Activated T-helper 1 cell treated with anti-CD3 and anti-CD28 coated beads, Interleukin-12 subunit alpha, Interleukin-12 subunit beta, Interleukin-2, Interleukin-4 antibody, amounts not matched to agents 30 ng/mL and 10 ng/mL and 1 ng/mL, durations not matched to agents 14 hours and 24 hours and 36 hours (primary cell): ENCODE measurements at places on chromosomes 16 and 17. TPM values are rescaled to one million over a fixed set of nuclear protein-coding genes. Genes with fewer than 3 reads are reported as not detected.

The CDR2L gene
- 1.1 and 1.3 TPM in 2 replicates for total RNA-seq

DNA sequence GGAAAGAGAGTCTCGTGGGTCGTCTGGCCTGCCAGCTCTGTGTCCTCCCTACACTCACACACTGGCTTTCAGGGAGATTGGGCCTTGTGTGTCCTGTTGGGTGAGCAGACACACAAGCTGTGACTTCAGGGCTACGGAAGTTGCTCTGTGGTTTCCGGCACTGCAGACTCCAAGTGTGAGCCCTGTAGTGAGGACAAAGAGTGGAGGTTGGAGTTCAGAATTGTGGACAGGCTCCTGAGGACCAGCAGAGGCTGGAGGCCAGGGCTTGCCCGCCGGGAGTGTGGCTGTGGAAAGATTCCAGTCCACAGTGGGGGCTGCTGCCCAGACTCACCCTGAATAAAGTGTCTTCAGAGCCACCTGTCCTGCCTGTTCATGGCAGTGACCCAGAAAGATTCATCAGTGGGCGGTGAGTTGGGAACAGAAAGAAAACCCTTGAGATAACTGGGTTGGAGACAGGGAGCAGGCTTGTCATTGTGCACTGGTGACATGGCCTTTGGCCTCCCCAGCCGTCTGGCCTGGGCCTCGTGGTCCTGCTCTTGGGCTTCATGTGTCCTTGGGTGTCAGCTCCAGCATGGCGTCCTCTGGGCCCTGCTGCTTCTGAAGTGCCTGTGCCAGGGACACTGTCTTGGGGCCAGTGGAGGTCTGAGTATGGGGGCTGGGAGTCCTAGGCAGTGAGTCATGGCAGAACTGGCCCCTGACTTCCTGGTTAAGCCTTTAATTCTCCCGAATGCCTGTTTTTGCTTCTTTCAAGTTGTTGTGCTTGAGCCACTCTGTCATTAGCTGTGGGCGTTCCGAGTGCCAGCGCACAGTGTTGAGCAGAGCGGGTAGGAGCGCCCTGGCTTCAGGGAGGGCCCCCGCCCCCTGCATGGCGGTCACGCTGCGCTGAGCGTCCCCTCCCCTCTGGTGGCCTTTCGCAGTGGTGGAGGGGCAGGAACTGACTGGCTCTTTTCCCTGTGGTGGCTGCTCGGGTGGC, 19.9 kb upstream of the ZNF750 start:
- H3K4me1 ChIP-seq, result peaks cover 62% of the 10 kb centered on the region
- peak overlapping the region; percentile 89 for H3K4me3 ChIP-seq
- DNase-seq, result peak; percentile 46
- H3K27me3 ChIP-seq, result no peaks in the 10 kb centered on the region

GRCh38 chr17:17549732-17550366, 41.7 kb downstream of the PEMT start:
- H3K27ac ChIP-seq, result no peak overlapping the region
- H3K4me1 ChIP-seq, result no peaks in the 10 kb centered on the region
- no peak overlapping the region for H3K4me3 ChIP-seq
- no peak for DNase-seq

The OR2C1 gene
- not detected in 2 replicates for total RNA-seq

The SDK2 gene
- total RNA-seq, result 0.27 and 0.44 TPM in 2 replicates

DNA sequence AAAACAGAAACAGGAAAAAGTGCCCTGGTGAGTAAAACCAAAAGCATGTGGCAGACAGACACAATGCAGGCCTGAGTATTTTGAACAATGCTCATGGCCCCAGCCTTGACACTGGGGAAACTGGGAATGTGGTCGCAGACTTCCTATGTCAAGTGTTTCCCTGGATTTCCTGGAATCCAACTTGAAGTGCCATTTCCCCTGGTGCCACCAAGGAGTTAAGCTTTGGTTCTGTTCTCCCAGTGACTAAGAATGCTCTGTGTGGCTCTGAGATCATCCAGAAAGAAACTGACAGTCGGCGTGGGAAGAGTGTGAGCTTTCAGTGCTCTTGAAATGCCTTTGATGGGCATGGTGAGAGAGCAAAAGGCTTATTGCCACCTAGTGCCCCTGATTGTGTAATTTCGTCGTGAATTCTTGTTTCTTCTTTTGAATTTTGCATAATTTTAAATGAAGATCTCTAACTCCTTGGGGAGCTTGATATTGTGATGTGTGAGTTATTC, 96.0 kb downstream of the YPEL2 start:
- no peaks in the 10 kb centered on the region for H3K27me3 ChIP-seq
- H3K36me3 ChIP-seq, result peaks cover 5% of the 10 kb centered on the region
- no peak overlapping the region for H3K4me3 ChIP-seq
- no peak for DNase-seq

The PRSS8 gene
- total RNA-seq, result not detected in 2 replicates
